ENCODE measurements at places on chromosomes 5 and 9.

GRCh38 chr5:124825983-124826337 lies 79.5 kb upstream of the ZNF608 start:
- no peak for DNase-seq

DNA sequence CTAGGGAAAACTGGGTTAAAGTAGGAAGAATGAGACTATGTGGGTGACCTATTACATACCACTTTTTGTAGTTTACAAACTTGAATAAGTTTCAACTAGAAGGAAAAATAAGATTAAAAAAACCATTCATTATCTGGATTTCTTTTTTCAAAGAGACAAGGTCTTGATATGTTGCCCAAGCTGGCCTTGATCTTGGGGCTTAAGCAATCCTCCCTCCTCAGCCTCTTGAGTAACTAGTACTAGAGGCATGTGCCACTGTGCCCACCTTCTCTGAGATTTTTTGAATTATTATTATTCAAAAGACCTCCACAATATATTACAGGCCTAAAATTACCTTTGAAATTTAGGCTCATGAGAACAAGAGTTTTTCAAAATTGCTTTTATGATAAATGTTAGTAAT lies 63.2 kb downstream of the NR2F1-AS1 start:
- no peak for DNase-seq

GRCh38 chr9:136078024-136078423 lies 17.1 kb downstream of the NACC2 start:
- no peak for DNase-seq

GRCh38 chr5:15074651-15075050 lies 203.1 kb upstream of the ANKH start:
- no peak for DNase-seq

DNA sequence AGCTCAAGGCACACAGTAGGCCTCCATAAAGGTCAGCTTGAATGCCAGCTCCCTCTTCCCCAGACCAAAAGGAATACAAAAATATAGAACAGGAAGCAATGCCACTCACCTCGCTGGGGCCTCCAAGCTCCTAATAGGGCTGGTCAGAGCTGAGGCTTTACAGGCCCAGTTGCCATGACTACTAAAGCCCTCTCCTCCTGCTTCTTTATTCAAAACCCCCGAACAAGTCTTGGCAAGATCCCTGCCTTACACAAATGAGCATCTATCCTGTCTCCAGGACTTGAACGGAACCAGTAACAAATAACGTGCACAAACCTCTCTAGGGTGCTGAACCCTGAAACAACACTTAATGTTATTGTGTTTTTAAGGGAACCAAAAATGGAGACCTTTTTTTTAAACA lies 136.3 kb downstream of the SIL1 start:
- peak; percentile 33 for DNase-seq

DNA sequence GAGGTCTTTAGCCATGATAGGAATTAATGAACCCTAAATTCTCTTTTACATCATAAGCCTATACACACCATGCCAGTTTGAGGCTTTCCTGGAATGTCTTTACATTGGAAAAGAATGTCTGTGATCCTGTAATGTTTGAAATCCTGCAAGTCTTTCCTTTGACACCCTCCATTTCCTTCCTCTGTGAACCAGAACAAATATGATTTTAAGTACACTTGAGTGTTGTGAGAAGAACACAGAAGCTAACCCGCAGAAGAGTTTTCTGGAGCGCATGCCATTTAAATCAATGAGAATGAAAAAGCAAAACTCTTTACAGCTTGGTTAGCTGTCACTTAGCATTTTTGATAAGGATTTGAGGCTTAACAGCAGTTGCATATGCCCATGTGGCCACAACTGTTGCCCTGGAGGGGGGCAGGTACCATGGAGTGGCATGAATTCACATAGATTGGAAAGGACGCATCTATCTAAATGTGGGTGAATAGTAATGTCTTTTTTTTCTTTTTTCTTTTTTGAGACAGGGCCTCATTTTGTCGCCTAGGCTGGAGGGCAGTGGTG lies 372.6 kb downstream of the KDM4C start:
- DNase-seq: no peak

GRCh38 chr5:95646569-95647431 lies at the start of gene RFESD:
Gene RFESD, plus strand, starts transcription at chr5:95646777. Its CDS starts 5,495 bp downstream, at chr5:95652272.
- peak; percentile 99 for DNase-seq

All from iris pigment epithelial cell (primary cell).